ENCODE measurements at places on chromosomes 3 and 15.

- H3K4me3 ChIP-seq, result no peak overlapping the region
- H3K27me3 ChIP-seq, result no peaks in the 10 kb centered on the region
- peaks cover 77% of the 10 kb centered on the region for H3K4me1 ChIP-seq
- DNase-seq, result no peak
These were observed 7.7 kb downstream of the STOML1 start for GRCh38 chr15:73984208-73984979.

DNA sequence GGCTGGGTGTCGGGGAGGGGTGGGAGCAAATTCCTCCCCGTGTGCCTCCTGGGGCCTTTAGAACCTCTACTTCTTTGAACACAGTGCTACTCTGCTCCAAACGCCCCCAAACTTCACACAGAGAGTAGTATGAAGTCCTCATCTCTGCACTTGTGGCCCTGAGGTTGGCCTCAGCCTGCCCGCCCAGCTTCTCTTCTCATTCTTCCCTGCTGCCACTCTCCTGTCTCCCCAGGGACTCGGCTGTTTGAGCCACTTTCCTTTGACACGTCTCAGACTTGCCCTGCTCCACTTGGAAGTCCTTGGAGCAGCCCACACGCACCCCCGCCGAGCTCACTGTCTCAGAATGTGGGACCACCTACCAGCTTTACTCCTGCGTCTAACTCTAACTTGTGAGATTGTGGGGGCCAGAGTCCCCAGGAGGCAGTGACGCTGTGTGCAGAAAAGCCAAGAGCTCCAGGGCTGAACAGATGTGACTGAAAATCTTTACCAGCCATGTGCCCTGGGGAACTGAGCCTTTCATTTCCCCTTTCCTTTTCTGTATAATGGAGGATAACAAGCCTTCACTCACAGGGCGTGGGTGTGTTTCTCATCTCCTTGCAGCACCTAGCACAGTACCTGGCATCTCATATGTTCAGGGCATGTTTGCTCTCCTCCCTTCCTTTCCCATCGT is 233.6 kb upstream of the CTDSPL start:
- H3K36me3 ChIP-seq, result peaks cover 11% of the 10 kb centered on the region
- H3K27me3 ChIP-seq, result no peaks in the 10 kb centered on the region
- H3K27ac ChIP-seq, result no peak overlapping the region
- H3K4me1 ChIP-seq, result peaks cover 20% of the 10 kb centered on the region
- H3K4me3 ChIP-seq, result no peak overlapping the region

DNA sequence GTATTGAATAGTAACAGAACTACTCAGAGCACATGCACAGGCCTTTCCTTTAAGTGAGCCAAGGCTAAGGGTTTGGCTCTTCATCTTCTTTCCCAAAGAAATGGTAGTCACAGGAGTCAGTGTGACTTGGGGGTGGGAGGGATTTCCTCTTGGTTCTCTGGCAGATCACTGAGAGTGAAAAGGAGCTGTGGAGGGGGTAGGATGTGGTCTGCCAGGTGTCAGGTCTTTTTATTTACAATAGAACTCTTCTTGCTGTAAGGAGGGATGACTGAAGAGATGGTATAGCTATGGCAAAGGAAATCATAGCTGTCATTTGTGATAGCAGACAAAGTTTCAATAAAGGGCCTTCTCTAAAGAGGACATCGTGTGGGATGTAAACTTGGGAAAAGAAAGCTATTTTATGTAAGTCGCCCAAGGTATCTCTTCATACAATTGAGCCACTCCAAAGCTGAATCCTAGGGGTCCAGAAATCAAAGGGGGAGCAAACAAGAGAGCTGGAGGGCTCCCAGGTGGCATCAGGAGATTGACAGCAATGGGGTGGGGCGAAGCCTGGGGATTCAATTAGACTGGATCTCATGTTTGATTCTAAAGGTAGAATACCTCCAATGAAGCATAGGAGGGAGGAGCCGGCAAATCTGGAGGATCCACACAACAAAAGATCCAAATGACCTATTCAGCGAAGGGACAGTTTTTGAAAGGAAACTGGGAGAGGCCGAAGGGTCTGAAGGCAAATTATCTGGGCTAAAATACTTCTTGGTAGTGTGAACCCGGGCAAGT is 20.0 kb upstream of the CHD2 start:
- peaks cover 34% of the 10 kb centered on the region for H3K4me1 ChIP-seq
- H3K27ac ChIP-seq, result no peak overlapping the region
- H3K27me3 ChIP-seq, result no peaks in the 10 kb centered on the region
- DNase-seq, result no peak
- no peak overlapping the region for H3K4me3 ChIP-seq
- H3K36me3 ChIP-seq, result no peaks in the 10 kb centered on the region

- H3K27me3 ChIP-seq, result no peaks in the 10 kb centered on the region
- H3K4me1 ChIP-seq, result no peaks in the 10 kb centered on the region
- DNase-seq, result no peak
- H3K27ac ChIP-seq, result no peak overlapping the region
These were observed 263.7 kb upstream of the THBS1 start for GRCh38 chr15:39317225-39317624.

DNA sequence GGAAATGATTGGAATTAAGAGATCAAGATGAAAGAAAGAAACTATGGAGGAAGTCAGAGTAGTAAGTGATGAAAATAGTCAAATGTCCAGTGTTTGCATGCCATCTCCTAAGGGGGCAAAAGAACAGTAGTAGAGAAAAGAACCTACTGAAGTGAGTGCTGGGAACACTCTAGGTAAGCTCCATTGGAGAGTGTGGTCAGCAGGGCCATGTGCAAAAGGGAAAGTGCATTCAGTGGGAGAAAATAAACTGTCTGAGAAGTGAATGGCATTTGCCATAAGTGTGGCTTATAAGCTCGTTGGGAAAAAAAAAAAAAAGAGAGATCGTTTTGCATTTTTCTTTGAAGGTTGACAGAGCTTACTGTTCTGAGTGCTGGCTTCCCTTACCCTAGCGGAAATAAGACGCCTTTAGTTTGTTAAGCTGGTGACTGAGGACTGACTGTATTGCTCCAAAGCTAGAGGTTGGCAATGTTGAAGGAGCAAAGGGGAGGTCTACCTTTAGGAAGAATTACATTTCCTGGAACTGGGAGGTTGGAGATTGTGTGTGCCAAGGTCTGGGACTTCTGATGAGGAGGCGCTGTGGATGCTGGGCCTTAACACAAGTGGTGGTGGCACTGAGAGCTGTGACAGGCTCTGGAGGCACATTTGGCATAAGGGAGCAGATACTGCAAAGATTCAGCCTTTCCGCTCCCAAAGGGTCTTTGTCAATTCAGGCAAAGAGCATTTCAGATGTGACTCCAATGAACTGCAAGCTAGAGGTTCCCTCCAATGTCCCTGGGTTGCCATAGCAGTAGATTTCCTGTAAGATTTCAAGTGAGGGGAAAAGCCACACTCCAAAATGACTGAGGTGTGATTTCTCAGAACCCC is 287.8 kb upstream of the SATB1 start:
- H3K4me3 ChIP-seq, result no peak overlapping the region
- H3K4me1 ChIP-seq, result no peaks in the 10 kb centered on the region
- no peak for DNase-seq
- H3K27me3 ChIP-seq, result no peaks in the 10 kb centered on the region
- no peaks in the 10 kb centered on the region for H3K36me3 ChIP-seq
- H3K27ac ChIP-seq, result no peak overlapping the region

- no peak overlapping the region for H3K27ac ChIP-seq
- no peaks in the 10 kb centered on the region for H3K36me3 ChIP-seq
- no peaks in the 10 kb centered on the region for H3K4me1 ChIP-seq
- H3K27me3 ChIP-seq, result peaks cover 2% of the 10 kb centered on the region
These were observed 44.4 kb downstream of the PDZRN3 start for GRCh38 chr3:73580343-73580742.

Measured in common myeloid progenitor, CD34-positive (primary cell).